Caco-2 (cell line): ENCODE measurements at places on chromosomes 11 and 22. TPM values are rescaled to one million over a fixed set of nuclear protein-coding genes. Genes with fewer than 3 reads are reported as not detected.

- DNase-seq, result no peak
Measured at GRCh38 chr22:25554238-25554671, 10.2 kb upstream of the GRK3 start.

Gene SYTL2
- total RNA-seq, result 110 and 156 TPM in 2 replicates

- no peak for DNase-seq
Measured at GRCh38 chr11:34238533-34238932, 119.3 kb downstream of the ABTB2 start.

Gene OR4A16
- not detected in 2 replicates for total RNA-seq

Gene HBE1
- not detected in 2 replicates for total RNA-seq

DNA sequence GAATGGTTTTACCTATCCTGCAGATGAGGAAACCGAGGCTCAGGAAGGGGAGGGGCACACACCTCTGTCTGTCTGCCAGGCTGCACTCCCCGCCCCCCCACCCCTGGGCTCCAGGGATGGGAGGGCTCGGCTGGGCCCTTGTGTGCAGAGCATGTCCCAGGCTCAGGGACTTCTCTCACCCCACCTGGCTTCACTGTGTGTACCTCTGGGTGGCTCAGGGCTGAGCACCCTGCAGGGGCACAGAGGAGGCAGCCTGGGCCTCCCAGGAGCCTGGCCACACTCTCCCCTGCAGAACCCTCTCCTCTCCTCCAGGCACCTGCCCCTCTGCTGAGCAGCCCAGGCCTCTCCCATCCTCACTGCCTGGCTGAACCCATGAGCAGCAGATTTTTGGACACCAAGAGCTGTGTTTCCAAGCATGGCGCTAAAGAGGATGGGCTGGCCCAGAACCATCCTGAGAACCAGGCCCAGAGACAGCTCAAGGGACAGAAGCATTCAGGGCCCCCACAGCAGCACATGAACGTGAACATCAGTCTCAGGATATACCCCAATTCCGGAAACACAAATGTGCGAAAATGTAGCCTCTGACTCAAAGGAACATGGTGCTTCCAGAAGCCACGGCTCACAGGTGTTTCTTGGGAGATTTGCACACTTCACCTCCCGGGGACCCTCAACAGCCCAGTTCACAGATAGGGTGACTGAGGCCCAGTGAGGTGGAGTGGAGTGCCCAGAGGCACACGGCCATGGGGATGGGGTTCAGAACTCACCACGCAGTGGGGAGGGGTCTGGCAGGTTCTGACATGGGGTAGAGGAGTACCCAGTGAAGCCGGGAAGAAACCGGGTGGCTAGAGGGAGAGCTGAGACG lies 10.5 kb downstream of the EMID1 start:
- no peak for DNase-seq
